Smooth muscle cell of the coronary artery (primary cell): ENCODE measurements at places on chromosomes 6 and 20. TPM values are rescaled to one million over a fixed set of nuclear protein-coding genes. Genes with fewer than 3 reads are reported as not detected.

CSTF1 gene
- total RNA-seq, result 21.3 and 26.9 TPM in 2 replicates

FRS3 gene
- total RNA-seq, result 1.1 and 4.7 TPM in 2 replicates

BRPF3 gene
- total RNA-seq, result 9.2 and 12.5 TPM in 2 replicates

EPB41L1 gene
- total RNA-seq, result 9.8 and 14.1 TPM in 2 replicates

SIRPB1 gene
- total RNA-seq, result 0.59 TPM in 1 of 2 replicates, not detected in the other

EHMT2 gene
- 41.5 and 175 TPM in 2 replicates for total RNA-seq

TGM2 gene
- total RNA-seq, result 12.4 and 598 TPM in 2 replicates

OGFRL1 gene
- 4.6 and 10.4 TPM in 2 replicates for total RNA-seq

OXT gene
- not detected in 2 replicates for total RNA-seq

SYCP2L gene
- total RNA-seq, result 0.08 TPM in 1 of 2 replicates, not detected in the other

GRM1 gene
- total RNA-seq, result under 0.01 TPM in 2 replicates

MUC22 gene
- total RNA-seq, result not detected in 2 replicates

OLIG3 gene
- total RNA-seq, result not detected in 2 replicates

TNXB gene
- 1.1 and 55.9 TPM in 2 replicates for total RNA-seq

C2 gene
- 0.90 and 26.7 TPM in 2 replicates for total RNA-seq

NEDD9 gene
- total RNA-seq, result 2.6 and 17.1 TPM in 2 replicates

MYCT1 gene
- total RNA-seq, result 0.47 and 9.5 TPM in 2 replicates

BMP5 gene
- total RNA-seq, result not detected in 2 replicates

RBM24 gene
- 0.23 and 12.9 TPM in 2 replicates for total RNA-seq

CST2 gene
- not detected in 2 replicates for total RNA-seq

OR2B6 gene
- not detected in 2 replicates for total RNA-seq

ARMC12 gene
- 0.23 TPM in 1 of 2 replicates, not detected in the other for total RNA-seq

GGT7 gene
- total RNA-seq, result 9.9 and 11.9 TPM in 2 replicates

SLC32A1 gene
- not detected in 2 replicates for total RNA-seq

DNAH8 gene
- total RNA-seq, result not detected in 2 replicates

SYCP2 gene
- 0.45 and 0.70 TPM in 2 replicates for total RNA-seq

MAP3K5 gene
- 5.0 and 14.4 TPM in 2 replicates for total RNA-seq

SAMD5 gene
- total RNA-seq, result 0.08 and 0.12 TPM in 2 replicates

AMD1 gene
- total RNA-seq, result 13.2 and 37.4 TPM in 2 replicates

WFDC6 gene
- total RNA-seq, result not detected in 2 replicates

SLC26A8 gene
- total RNA-seq, result under 0.01 TPM in 1 of 2 replicates, not detected in the other

RIPOR3 gene
- 1.1 and 23.1 TPM in 2 replicates for total RNA-seq
